ENCODE measurements at places on chromosomes 2 and 18.

- DNase-seq, result peak; percentile 46
Measured at GRCh38 chr2:98771721-98772524, 41.0 kb upstream of the MGAT4A start.

- DNase-seq, result no peak
Measured at GRCh38 chr2:31235504-31235902, 1.6 kb downstream of the EHD3 start.

- DNase-seq, result no peak
Measured at GRCh38 chr2:38152035-38152434, 76.1 kb upstream of the CYP1B1 start.

DNA sequence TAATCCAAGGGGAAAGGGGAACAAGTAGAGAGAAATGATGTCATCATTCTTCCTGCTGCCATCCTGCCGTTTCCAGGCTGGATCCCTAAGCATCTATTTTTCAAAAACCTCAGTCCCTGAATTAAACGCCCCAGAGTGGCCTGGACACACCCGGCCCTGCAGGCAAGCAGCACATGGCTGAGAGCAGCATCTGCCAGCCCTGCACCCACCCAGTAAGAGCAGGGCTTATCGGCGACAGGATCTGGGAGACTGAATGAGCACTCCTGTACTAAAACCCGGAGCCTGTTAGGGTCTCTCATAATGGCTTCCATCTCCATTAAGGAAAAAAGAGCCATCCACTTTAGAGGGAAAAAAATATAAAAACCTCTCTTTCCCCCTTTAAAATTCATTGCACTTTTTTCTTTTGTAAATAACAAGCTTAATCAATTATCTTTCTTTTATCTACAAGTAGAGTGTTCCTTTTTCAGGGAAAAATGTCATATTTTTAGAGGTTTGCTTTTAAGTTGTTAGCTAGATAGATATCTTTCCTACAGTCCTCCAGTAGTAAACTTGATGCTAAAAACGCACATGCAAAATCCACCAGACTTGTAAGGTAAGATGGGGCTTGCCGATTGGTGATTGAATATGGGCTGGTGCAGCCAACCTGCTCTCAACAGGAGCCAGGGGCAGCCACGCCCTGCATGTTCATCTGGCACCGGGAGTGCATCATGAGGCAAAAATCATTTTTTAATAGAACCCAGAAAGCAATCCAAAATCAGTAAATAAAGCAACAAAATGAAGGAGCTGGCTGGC, 457.8 kb downstream of the EIPR1 start:
- no peak for DNase-seq

- DNase-seq, result no peak
Measured at GRCh38 chr18:6561420-6561861, 146.7 kb upstream of the L3MBTL4 start.
